ENCODE measurements at places on chromosomes 6 and 20.

DNA sequence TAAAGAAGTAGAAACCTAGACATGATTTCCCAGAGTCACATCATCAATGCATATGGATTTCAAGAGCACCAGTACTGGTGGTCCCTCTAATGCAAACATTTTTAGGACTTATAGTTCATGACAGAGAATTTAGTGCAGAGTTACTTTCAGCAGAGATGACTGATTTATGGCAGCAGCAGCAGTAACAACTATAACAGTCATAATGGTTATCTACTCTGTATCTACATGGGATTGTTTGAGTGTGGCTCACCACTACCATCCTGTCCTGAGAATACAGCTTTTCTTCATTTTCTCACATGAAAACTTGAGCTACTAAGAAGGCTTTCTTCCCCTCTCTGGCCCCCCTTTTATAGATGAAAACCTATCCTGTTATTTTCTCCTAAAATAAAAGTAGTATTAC, 128.5 kb upstream of the ENPP5 start:
- H3K4me1 ChIP-seq = no peaks in the 10 kb centered on the region
- H3K36me3 ChIP-seq = no peaks in the 10 kb centered on the region
- H3K27ac ChIP-seq = no peak overlapping the region
- no peak overlapping the region for H3K4me3 ChIP-seq
- DNase-seq = no peak
- peaks cover 20% of the 10 kb centered on the region for H3K27me3 ChIP-seq

GRCh38 chr6:140083375-140083774, 708.9 kb upstream of the CITED2 start:
- no peak overlapping the region for H3K27ac ChIP-seq
- H3K4me3 ChIP-seq = no peak overlapping the region
- DNase-seq = no peak
- H3K4me1 ChIP-seq = no peaks in the 10 kb centered on the region
- H3K27me3 ChIP-seq = no peaks in the 10 kb centered on the region
- H3K36me3 ChIP-seq = no peaks in the 10 kb centered on the region

DNA sequence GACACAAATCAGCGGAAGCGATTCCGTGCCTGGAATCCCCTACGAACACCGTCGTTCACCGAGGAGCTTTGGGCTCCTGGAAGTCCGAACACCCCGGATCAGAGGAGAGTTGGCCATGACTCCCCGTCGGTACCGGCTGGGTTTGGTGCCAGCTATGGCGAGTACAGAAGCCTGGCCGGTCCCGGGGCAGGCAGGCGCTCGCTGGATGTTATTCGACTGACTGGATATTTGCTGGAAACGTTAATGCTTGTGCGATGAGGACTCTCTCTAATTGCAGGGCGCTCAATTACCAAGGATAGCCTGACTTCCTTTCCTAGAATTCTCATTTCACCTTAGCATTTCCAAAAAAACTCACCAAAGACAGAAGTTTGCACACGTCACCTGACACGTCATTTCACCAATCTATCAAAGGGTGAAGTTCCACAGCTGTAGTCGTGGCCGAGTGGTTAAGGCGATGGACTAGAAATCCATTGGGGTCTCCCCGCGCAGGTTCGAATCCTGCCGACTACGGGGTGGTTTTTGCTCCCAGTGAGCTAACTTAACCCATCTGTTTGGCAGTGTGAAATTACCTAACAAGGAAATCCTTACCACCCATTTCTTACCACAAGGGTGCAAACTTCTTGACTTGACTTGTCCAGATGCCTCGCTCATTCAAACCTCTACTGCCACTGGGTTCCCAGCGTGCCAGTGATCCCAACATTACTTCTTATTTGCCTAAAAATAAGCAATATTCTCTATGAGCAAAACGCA, 22.7 kb upstream of the ZNF184 start:
- peak overlapping the region; percentile 83 for H3K4me3 ChIP-seq
- H3K36me3 ChIP-seq = peaks cover 3% of the 10 kb centered on the region
- H3K27me3 ChIP-seq = peaks cover 58% of the 10 kb centered on the region
- DNase-seq = peak; percentile 67
- peak overlapping the region; percentile 93 for H3K27ac ChIP-seq

DNA sequence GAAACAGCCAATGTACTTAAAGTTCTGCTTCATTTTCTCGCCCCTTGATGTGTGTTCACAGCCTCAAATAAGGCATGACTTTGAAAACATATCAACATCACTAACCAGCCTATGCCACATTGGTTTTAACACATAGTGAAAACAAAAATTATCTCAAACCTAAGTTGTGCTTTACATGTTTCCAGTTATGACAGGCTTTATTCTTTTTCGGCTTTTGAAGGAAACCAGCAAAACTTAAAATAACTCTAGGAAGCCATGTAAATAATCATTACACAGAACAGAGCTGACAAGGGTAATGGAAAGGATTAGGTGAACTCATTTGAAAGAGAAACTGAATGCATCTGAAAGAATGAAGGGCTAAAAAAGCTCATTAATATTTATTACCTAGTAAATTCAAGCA, 42.1 kb downstream of the BMP5 start:
- DNase-seq = no peak
- H3K4me1 ChIP-seq = no peaks in the 10 kb centered on the region
- H3K4me3 ChIP-seq = no peak overlapping the region
- H3K27ac ChIP-seq = no peak overlapping the region

- no peaks in the 10 kb centered on the region for H3K4me1 ChIP-seq
- H3K4me3 ChIP-seq = no peak overlapping the region
- peaks cover 4% of the 10 kb centered on the region for H3K27me3 ChIP-seq
- H3K36me3 ChIP-seq = no peaks in the 10 kb centered on the region
- no peak overlapping the region for H3K27ac ChIP-seq
- DNase-seq = no peak
Observed at GRCh38 chr6:99216959-99217358, 132.5 kb downstream of the FAXC start.

- DNase-seq = no peak
- no peaks in the 10 kb centered on the region for H3K4me1 ChIP-seq
- no peaks in the 10 kb centered on the region for H3K27me3 ChIP-seq
- H3K36me3 ChIP-seq = no peaks in the 10 kb centered on the region
- no peak overlapping the region for H3K27ac ChIP-seq
Observed at GRCh38 chr6:91476000-91476399, 889.1 kb upstream of the MAP3K7 start.

DNA sequence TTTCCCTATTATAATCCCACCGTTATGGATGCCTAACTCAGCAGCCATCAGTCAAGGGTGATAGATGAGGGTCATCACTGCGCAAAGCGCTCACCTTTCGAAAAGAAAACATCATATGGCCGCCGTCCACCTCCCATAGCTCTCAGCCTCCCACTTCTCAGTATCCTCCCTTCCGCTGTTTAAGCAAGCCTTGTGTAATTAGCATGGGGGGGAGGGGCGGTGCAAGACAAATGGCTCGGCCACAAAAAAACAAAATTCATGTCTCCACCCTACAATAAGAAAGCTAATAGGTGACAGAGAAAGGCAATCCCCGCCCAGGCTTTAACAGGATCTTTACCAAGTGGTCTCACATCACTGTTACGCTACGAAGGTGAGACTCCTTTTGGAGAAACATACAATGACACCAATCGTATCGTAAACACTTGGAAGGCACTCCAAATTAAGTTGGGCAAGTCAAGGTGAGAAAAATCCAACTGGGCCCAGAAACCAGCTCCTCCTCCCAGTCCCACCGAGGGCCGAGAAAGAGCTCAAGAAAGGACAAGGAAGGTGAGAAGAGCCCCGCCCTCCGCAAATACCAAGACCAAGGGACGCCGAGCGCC, 645 bp downstream of the DDX39B start:
- peak; percentile 31 for DNase-seq
- H3K36me3 ChIP-seq = peaks cover 45% of the 10 kb centered on the region
- H3K27ac ChIP-seq = peak overlapping the region; percentile 93
- H3K4me3 ChIP-seq = peak overlapping the region; percentile 82

DNA sequence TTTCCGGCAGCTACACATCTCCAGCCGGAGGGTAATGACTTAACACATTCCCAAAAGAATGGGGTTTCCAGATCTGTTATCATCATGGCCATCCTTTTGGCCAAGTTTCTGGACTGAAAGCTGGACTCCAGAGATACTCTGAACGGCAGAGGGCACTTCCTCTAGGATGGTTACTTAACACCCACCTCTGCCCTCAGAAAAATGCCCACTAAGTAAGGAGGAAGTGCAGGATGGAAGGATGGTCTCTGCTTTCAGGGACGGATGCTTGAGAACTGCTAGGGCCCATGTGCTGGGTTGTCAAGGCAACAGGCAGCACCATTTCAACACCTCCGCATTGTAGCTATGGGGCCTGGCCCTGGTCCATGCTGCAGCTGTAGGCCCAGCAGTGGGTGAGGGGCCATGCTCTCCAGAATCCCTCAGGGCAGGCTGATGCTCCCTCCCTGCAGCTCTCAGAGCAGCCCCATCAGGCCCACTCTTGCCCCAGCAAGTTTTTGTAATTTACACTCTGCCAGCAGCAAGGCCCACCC, 16.5 kb upstream of the TGM3 start:
- H3K27me3 ChIP-seq = peaks cover 3% of the 10 kb centered on the region
- no peaks in the 10 kb centered on the region for H3K4me1 ChIP-seq
- no peak overlapping the region for H3K4me3 ChIP-seq
- H3K27ac ChIP-seq = no peak overlapping the region
- DNase-seq = no peak

DNA sequence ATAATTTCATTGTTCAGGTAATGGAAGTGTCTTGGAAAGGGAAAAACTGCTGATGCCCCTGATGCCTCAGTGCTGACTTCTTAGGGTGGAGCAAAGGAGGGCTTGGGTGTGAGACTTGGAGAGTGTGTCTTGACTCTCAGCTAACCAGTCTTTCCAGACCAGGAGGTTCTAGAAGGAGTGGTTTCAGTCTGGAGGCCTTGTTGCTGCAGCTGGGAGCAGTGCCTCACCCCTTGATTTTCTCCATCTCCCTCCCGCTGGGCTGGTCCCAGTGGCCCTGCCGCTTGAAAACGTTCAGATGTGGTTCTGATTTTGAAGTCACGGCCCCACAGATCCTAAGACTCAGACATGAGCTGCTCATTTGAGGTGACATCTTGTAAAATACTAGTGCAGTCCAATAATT, 5.4 kb downstream of the DSP start:
- no peak for DNase-seq
- H3K27me3 ChIP-seq = peaks cover 22% of the 10 kb centered on the region
- peaks cover 6% of the 10 kb centered on the region for H3K4me1 ChIP-seq
- H3K27ac ChIP-seq = no peak overlapping the region

GRCh38 chr20:63973636-63974401, 4.1 kb upstream of the ZNF512B start:
- peak; percentile 68 for DNase-seq
- peak overlapping the region; percentile 44 for H3K27ac ChIP-seq
- H3K36me3 ChIP-seq = peaks cover 24% of the 10 kb centered on the region
- peaks cover 28% of the 10 kb centered on the region for H3K4me1 ChIP-seq
- no peak overlapping the region for H3K4me3 ChIP-seq

DNA sequence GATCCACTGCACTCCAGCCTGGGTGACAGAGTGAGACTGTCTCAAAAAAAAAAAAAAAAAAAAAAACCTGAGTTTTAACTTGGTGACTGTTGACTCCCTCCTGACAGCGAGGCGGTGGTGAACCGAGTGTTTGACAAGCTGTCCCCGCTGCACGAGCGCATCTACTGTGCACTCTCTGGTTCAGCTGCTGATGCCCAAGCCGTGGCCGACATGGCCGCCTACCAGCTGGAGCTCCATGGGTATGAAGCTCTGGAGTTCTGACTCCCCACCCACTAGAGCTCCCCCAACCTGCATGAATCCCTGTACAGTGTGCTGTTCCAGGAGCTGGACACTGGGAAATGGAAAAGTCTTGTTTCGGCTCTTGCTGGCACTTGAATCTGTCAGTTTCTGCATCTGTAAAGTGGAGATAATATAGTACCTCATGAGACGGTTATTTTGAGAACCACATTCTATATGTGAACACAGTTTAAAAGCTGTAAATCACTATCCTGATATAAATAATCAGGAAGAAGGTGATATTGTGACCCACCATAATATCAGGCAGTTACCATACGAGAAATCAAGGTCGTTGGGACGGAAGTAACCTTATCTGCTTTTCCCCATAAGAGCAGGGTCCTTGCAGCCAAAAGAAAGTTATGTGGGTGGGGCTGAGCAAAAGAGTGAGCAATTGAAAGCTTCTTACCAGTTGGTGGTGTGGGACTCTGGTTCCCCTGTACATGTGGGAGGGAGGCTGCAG, 3.3 kb downstream of the PSMB9 start:
- H3K27me3 ChIP-seq = no peaks in the 10 kb centered on the region
- peaks cover 31% of the 10 kb centered on the region for H3K4me1 ChIP-seq
- no peak overlapping the region for H3K27ac ChIP-seq
- no peak overlapping the region for H3K4me3 ChIP-seq

GRCh38 chr6:53930330-53930729, 135.5 kb downstream of the LRRC1 start:
- H3K36me3 ChIP-seq = peaks cover 5% of the 10 kb centered on the region
- no peaks in the 10 kb centered on the region for H3K27me3 ChIP-seq
- peaks cover 3% of the 10 kb centered on the region for H3K4me1 ChIP-seq
- no peak overlapping the region for H3K27ac ChIP-seq
- H3K4me3 ChIP-seq = no peak overlapping the region
- DNase-seq = no peak

- H3K27me3 ChIP-seq = no peaks in the 10 kb centered on the region
- no peak overlapping the region for H3K27ac ChIP-seq
- no peak for DNase-seq
- no peak overlapping the region for H3K4me3 ChIP-seq
Observed at GRCh38 chr6:154592199-154592860, 81.8 kb upstream of the CNKSR3 start.

- H3K27me3 ChIP-seq = peaks cover 5% of the 10 kb centered on the region
- no peaks in the 10 kb centered on the region for H3K4me1 ChIP-seq
- no peak overlapping the region for H3K4me3 ChIP-seq
- no peak for DNase-seq
- no peaks in the 10 kb centered on the region for H3K36me3 ChIP-seq
Observed at GRCh38 chr6:138382498-138383265, 5.0 kb downstream of the SMIM28 start.

GRCh38 chr6:49550492-49551077, at the start of gene C6orf141:
Gene C6orf141 (plus strand): TSS chr6:49550668. CDS start chr6:49550793, 125 bp downstream.
- H3K27me3 ChIP-seq = peaks cover 20% of the 10 kb centered on the region
- DNase-seq = no peak
- peaks cover 21% of the 10 kb centered on the region for H3K4me1 ChIP-seq
- H3K4me3 ChIP-seq = peak within 1 kb of the TSS; percentile 78

- no peaks in the 10 kb centered on the region for H3K4me1 ChIP-seq
- no peaks in the 10 kb centered on the region for H3K36me3 ChIP-seq
- DNase-seq = no peak
Observed at GRCh38 chr6:36000451-36000850, 24.0 kb downstream of the SLC26A8 start.

- peak overlapping the region; percentile 31 for H3K27ac ChIP-seq
- peaks cover 16% of the 10 kb centered on the region for H3K4me1 ChIP-seq
- no peaks in the 10 kb centered on the region for H3K27me3 ChIP-seq
- no peak for DNase-seq
- no peak overlapping the region for H3K4me3 ChIP-seq
Observed at GRCh38 chr6:137192821-137193220, 19.4 kb upstream of the IL22RA2 start.
